ENCODE measurements at places on chromosomes 2 and 18.

DNA sequence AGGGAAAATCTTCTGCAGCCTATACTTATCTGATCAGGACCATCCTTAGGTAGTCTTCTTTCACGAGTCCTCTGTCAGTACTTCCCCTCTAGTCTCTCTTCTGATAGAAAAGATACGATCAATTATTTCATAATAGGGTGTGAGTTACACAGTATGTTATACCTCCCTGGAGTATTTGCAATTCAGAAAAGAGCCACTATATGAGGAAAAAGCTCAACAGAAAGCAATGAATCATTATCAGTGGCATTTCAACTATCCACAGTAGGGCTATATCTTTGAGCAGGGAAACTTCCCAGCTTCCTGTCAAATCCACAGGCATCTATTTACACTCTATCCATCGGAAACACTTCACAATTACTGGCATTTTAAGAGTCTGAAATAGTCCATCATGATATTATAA, 105.3 kb upstream of the ACVR2A start:
- DNase-seq = no peak

DNA sequence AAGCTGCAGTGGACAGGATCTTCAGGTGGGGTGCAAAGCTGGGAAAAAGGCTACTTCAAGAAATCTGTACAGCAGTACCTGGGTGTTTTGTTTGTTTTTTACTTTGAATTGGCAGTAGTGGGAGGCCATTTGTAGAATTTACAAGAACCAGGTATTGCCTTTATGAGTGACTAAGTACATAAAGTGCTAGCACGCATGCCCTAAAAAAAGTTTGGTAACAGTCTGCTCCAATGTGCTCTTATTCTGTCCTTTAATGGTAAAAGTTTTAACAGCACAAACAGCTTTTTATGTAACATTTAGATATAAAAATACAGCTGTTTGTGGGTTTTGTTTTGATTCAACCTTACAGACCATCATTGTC, 17.2 kb downstream of the REV1 start:
- DNase-seq = no peak

DNA sequence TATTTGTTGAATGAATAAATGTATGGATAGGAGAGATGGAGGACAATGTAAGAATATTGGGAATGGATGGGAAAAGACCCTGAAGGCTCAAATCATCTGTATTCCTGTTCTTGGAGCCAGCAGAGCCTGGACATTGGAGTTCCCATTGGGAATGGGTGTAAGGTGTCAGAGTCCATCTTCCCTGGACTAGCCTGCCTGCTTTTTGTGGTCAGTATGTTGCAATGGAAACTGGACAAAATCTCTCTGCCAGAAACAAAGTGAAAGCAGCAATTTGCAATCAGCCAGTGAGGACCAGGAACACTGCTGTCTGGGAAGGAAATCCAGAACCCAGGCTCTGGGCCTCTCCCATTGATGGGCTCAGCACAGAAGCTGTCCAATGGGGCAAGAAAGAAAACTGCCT, 83.5 kb upstream of the SKOR2 start:
- no peak for DNase-seq

DNA sequence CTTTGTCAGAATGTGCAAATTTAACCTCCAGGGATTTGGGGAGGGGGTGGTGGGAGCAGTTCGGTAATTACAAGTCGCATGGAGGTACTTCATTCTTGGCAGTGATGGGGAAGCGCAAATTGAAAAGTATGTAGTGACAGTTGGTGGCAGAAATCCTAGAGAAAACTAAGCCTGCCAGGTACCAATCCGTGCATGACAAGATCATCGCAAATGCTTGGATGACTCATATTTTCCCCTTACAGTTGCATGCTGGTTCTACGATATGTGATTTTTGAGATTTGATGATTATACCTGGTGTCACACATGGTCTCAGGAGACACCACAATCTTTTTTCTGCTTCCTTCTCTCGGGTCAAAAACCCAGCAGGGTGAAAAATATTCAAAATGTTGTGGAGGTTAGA, 479.7 kb upstream of the ID2 start:
- no peak for DNase-seq

GRCh38 chr18:54163453-54163852, 61.0 kb downstream of the MBD2 start:
- DNase-seq = no peak

- DNase-seq = no peak
Measured at GRCh38 chr2:100294162-100294497, 28.2 kb downstream of the LONRF2 start.

DNA sequence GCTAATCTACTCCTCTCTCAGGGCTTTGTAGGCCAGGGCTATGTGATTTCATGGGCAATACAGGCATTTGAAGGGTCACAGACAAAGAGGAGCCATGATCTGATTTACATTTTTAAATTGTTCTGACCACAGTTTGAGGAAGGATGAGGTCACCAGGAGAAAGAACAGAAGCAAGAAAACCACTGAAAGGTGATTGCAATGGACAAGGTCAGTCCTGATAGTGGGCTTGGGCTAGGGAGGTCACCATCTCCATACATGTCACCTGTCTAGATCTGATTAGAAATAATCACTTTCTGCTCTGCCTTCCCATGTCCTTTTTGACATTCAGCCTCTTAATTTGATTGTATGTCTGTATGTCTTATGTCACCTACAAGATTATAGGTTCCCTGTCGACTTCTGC, 248.9 kb upstream of the CWC22 start:
- DNase-seq = no peak

DNA sequence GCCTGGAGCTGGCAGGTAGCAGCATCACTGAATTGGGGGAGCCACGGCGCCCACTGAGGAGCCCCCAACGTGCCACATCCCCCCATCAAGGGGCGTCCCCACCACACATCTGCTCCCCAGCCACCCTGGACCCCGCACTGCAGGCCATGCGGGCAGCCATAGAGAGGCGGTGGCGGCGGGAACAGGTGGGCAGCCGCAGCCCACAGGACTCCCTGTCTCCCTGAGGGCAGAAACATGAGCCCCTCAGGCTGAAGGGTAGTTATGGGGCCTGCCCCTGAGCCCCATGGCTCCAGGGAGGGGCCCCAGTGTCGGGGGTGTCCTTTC, 26.6 kb downstream of the CROCC2 start:
- DNase-seq = no peak

GRCh38 chr2:151051574-151052220, 210.0 kb downstream of the RBM43 start:
- no peak for DNase-seq

DNA sequence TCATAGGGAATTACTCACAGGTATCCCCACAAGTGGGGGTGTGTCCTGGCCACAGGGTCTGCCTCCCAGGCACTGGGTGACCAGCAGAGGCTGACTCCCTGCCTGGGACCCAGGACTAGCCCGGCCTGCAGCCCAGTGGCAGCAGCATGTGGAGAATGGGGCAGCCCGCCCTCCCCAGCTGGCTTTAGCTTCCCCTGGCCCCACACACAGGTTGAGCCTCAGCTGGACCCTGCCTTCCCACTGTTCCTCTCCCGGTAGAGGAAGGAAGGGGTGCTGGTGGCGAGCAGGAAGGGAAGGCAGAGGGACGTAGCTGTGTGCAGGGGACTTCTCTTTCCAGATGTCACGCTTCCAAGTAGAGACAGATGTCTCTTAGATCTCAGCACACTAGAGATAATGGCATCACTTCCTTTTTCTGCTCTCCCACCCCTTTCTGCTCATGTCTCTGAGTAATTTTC, 51.4 kb downstream of the EMILIN2 start:
- DNase-seq = no peak

- no peak for DNase-seq
Measured at GRCh38 chr18:49976795-49977560, 163.6 kb upstream of the ACAA2 start.

GRCh38 chr2:165469417-165469816, at the start of gene CSRNP3:
CSRNP3 (plus strand) TSS chr2:165469698; CDS start chr2:165595066, 125,368 bp downstream.
- peak; percentile 61 for DNase-seq

Measured in anterior cingulate cortex (tissue), 58 donors.